ENCODE measurements at places on chromosomes 5 and 9.

DNA sequence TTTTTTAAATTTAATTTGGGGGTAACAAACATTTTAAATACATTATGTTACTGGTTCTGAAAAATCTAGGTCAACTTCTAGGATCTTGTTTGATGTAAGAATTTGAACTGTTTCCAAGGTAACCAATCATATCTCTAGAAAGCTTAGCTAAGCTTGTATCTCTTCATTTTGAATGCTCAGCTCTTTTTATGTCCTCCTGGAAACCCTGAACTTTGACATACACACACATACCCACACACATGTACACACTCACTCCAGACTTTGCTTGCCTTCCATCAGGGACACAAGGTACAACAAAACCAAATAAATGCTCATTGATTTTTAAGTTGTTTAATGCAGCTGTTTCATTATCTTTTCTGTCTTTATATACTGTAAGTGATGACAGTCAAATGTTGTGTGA, 178.5 kb downstream of the RAB3C start:
- DNase-seq: no peak

DNA sequence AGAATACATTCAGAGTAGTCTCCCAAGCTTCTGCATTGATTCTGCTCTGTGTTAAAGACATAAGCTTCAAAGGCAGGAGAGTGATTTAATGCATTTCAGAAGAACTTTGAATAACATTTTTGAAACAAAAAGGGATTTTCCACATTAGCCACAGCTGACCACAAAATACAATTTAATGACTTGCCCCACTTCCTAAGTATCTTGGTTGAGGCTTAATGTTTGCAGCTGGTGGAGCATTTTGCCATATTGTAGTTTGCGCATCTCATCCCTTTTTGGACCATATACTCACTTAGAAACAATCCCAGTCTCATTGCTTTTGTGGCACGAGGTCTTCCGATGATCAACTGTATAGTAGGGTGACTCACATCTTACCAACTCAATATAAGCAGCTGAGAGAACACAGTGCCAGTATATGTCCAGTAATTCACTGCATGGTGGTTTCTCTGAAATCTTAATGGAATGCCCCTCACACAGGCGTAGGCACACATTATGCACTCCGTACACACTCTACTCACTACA, 455.8 kb upstream of the PTGER4 start:
- DNase-seq: no peak

- DNase-seq: no peak
Observed at GRCh38 chr5:120101771-120102170, 362.3 kb upstream of the PRR16 start.

GRCh38 chr9:113497051-113497450, 33.5 kb downstream of the RGS3 start:
- DNase-seq: no peak

GRCh38 chr9:20215552-20215951, 406.7 kb downstream of the MLLT3 start:
- no peak for DNase-seq

DNA sequence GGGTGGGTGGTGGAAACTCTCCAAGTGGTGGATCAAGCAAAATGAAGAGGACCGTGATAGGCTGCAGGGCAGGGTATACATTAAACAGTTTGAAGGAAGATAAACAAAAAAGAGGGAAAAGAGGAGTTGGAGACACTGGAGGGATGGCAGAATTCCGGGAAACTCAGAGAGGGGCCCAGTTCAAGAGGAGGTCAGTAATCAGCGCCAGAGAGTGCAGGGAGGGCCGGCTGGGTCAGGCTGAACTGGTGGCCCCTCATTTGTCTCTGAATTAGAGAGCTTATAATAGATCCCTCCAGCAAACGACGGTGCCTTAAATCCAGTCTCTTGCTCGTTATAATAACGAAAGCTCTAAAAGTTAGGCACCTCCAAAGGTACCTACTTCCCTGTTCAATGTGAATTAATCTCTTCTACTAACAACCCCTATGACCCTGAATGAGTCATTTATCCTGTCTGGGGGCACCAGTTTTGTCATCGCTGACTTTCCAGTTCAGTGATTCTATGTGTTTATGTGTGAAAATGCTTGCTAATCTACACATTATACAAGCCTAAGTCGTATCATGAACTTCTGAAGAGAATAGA, 2.4 kb upstream of the ZSWIM6 start:
- no peak for DNase-seq

GRCh38 chr5:133957080-133957479, 11.3 kb downstream of the C5orf15 start:
- DNase-seq: no peak

- DNase-seq: no peak
Observed at GRCh38 chr5:80208381-80208780, 47.5 kb downstream of the SERINC5 start.

GRCh38 chr5:132203464-132203818, 24.2 kb downstream of the P4HA2 start:
- no peak for DNase-seq

GRCh38 chr5:169805527-169805934, 168.5 kb downstream of the DOCK2 start:
- peak; percentile 26 for DNase-seq

DNA sequence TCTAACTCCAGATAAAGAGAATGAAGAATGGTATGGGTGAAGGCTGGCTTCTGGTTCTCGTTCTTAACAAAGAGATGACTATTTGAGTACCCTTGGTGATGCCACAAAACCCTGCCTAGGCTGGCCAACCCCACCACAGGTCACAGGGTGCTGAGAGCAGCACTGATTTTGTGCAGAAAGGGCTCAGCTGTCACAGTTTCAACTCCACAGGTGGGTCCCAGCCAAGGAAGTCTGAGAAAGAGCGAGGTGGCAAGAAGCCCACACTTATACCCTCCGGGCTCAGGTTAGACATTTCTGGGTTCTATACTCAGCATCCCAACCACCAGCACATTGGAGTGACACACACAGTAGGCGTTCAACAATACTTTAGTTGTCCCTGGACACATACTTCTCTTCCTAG, 118.1 kb downstream of the SLIT3 start:
- DNase-seq: no peak

All from stimulated activated CD4-positive, alpha-beta T cell treated with anti-CD3 and anti-CD28 coated beads, TNF-alpha, amount 100 ng/mL, for 4 hours (primary cell).